ENCODE measurements at places on chromosomes 11 and 22. TPM values are rescaled to one million over a fixed set of nuclear protein-coding genes. Genes with fewer than 3 reads are reported as not detected.

PRODH gene
- 197 TPM for polyA plus RNA-seq

NCF4 gene
- 9.2 TPM for polyA plus RNA-seq

MYBPC3 gene
- polyA plus RNA-seq = 0.01 TPM

OR56A3 gene
- polyA plus RNA-seq = not detected

FAM180B gene
- 0.19 TPM for polyA plus RNA-seq

MRGPRX2 gene
- not detected for polyA plus RNA-seq

FGF3 gene
- not detected for polyA plus RNA-seq

BARX2 gene
- 3.5 TPM for polyA plus RNA-seq

UBE4A gene
- polyA plus RNA-seq = 39.6 TPM

DNA sequence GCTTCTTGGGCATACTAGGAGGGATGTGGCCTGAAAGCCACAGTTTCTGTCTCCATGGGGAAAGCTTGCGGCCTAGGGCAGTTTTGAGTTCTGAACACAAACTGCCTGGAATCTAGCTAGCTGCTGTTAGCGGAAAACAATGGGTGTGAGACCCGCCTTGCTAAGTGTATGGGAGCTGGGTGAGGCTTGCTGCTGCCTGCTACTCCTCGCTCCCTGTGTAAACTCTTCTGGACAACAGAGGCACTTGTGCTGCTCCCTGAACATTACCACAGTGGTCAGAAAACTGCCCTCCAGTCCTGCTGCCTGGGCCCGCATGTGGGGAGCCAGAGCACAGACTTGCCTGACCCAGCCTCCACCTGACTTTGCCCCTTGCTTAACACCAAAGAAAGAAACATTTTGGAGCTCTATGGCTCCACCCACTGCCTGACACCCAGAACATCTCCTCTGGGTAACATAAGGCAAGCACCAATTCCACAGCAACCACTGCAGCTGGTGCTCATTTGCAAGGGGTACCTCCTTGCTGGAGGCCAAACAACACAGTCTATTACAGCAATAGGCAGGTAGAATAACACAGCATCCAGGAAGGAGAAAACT lies 766.3 kb upstream of the RAG2 start:
- H3K27me3 ChIP-seq = no peaks in the 10 kb centered on the region
- H3K36me3 ChIP-seq = no peaks in the 10 kb centered on the region
- H3K4me1 ChIP-seq = no peaks in the 10 kb centered on the region
- no peak overlapping the region for H3K4me3 ChIP-seq

- H3K4me1 ChIP-seq = no peaks in the 10 kb centered on the region
- no peaks in the 10 kb centered on the region for H3K36me3 ChIP-seq
- H3K27me3 ChIP-seq = no peaks in the 10 kb centered on the region
Observed at GRCh38 chr11:132718711-132719671, 813.3 kb downstream of the OPCML start.

DNA sequence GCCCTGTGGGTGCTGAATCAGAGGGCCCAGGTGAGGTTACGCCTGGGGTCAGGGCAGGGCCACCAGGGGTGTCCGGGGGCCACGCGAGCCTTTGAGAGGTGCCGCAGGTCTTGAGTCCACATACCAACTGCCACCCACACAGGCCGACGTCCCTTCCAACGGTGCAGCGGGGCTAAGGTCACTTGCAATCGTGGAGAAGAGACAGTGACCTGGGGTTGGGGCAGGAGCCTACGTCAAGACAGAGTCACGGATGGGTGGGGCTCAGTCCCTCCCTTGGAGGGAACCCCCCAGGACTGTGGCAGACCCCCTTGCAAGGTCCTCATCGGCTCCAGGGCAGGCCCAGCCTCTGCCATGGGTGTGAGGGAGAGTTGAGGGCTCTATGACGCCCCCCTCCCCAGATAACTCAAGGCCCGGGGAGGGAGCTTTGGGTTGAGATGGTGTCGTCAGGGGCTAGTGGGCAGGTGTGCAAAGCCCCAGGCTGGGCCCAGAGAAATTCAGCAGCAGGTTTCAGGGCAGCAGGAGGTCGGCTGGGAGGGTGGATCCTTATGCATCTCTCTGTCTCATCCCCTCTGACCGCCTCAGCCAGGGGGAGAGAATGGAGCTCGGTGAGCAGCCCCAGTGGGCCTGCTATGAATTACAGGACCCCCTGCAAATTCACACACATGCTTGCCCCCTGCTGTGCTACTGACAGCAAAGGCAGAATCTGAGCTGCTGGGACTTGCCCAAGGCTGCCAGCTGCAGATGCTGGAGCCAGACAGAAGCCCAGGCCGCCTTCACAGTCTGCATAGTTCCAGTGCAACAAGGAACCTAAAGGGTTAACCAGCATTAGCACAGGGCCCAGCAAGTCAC lies 60.0 kb downstream of the MYEOV start:
- no peak overlapping the region for H3K4me3 ChIP-seq
- no peaks in the 10 kb centered on the region for H3K36me3 ChIP-seq
- no peak for DNase-seq
- no peaks in the 10 kb centered on the region for H3K4me1 ChIP-seq

GRCh38 chr11:31417357-31417756 lies 47.7 kb downstream of the DNAJC24 start:
- H3K36me3 ChIP-seq = no peaks in the 10 kb centered on the region
- H3K4me3 ChIP-seq = no peak overlapping the region
- no peak for DNase-seq
- H3K27ac ChIP-seq = no peak overlapping the region
- no peaks in the 10 kb centered on the region for H3K4me1 ChIP-seq

- no peak overlapping the region for H3K4me3 ChIP-seq
- DNase-seq = no peak
- H3K27me3 ChIP-seq = no peaks in the 10 kb centered on the region
- H3K27ac ChIP-seq = no peak overlapping the region
- H3K4me1 ChIP-seq = no peaks in the 10 kb centered on the region
Observed at GRCh38 chr22:24409707-24410106, 17.7 kb upstream of the ADORA2A start.

- DNase-seq = no peak
- H3K4me3 ChIP-seq = no peak overlapping the region
- no peaks in the 10 kb centered on the region for H3K4me1 ChIP-seq
- H3K36me3 ChIP-seq = no peaks in the 10 kb centered on the region
- peaks cover 26% of the 10 kb centered on the region for H3K27me3 ChIP-seq
Observed at GRCh38 chr11:31874631-31875191, 63.6 kb upstream of the PAX6 start.

DNA sequence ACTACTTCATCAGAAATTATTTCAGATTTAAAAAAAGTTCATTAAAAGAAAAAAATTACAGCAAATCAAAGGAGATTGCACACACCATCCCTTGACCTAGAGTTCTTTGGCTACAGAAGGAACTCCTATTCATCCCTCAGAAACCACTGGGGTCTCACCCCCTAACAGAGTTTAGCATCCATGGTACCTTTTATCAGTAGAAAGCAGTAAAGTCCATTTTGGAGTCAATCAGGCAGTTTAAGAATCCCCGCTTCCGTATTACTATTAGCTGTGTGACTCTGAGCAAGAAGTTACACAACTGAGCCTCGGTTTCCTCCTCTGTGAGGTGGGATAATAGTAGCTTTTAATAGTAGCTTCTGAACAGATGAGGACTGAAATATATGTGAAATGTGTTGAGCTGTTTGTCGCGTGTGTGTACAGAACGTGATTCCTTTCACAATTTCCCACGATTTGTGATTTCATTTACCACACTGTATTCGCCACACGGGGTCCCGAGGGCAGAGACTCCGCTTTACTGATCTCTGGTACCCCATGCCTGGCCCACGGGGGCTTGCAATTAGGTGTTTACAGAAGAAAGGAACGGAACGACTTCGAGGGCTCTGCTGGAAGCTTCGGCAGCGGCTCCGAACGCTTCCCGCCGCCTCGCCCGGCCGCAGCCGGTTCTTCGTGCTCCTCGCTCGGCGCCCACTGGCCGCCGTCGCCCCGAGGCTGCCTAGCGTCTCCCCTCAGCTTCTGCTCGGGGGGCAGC lies 72.5 kb upstream of the ZBED5 start:
- peaks cover 2% of the 10 kb centered on the region for H3K27me3 ChIP-seq
- H3K4me1 ChIP-seq = peaks cover 25% of the 10 kb centered on the region
- peak overlapping the region; percentile 96 for H3K27ac ChIP-seq
- H3K4me3 ChIP-seq = peak overlapping the region; percentile 63

- H3K36me3 ChIP-seq = peaks cover 5% of the 10 kb centered on the region
- H3K27me3 ChIP-seq = no peaks in the 10 kb centered on the region
- peak overlapping the region; percentile 99 for H3K27ac ChIP-seq
Observed at GRCh38 chr22:40855979-40856512, 393 bp downstream of the ST13 start.

DNA sequence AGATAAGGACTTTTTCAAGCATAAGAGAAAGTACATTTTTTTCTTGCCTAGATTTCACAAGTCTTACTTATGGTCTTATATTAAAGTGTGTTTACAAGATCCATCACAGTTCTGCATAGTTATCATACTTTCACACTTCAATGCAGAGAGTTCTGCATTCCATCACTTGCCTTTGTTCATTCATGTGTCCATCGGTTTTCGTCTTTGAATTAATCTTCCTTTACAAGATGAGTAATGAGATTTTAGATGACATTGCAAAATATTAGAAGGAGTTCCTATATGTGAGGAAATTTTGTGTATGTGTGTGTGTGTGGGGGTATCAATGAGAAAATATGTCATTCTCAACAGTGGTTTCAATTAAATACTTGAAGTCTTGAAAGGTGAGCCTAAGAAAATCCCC lies 98.1 kb upstream of the GUCY1A2 start:
- no peaks in the 10 kb centered on the region for H3K36me3 ChIP-seq
- H3K27ac ChIP-seq = no peak overlapping the region
- DNase-seq = no peak
- no peaks in the 10 kb centered on the region for H3K4me1 ChIP-seq
- no peaks in the 10 kb centered on the region for H3K27me3 ChIP-seq
- no peak overlapping the region for H3K4me3 ChIP-seq

DNA sequence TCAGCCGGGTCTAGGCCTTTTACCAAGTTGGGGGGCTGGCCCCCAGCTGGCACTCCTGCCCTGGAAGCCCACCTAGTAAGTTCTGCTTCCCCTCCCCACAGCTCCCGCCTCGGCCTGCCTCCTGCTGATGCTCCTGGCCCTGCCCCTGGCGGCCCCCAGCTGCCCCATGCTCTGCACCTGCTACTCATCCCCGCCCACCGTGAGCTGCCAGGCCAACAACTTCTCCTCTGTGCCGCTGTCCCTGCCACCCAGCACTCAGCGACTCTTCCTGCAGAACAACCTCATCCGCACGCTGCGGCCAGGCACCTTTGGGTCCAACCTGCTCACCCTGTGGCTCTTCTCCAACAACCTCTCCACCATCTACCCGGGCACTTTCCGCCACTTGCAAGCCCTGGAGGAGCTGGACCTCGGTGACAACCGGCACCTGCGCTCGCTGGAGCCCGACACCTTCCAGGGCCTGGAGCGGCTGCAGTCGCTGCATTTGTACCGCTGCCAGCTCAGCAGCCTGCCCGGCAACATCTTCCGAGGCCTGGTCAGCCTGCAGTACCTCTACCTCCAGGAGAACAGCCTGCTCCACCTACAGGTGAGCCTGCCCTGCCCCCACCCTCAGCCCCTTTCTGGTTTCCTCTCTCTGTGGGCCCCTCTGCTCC lies 7.3 kb downstream of the RTN4RL2 start:
- no peak overlapping the region for H3K4me3 ChIP-seq
- peaks cover 44% of the 10 kb centered on the region for H3K27me3 ChIP-seq
- DNase-seq = no peak
- H3K4me1 ChIP-seq = no peaks in the 10 kb centered on the region
- H3K27ac ChIP-seq = no peak overlapping the region

- no peaks in the 10 kb centered on the region for H3K36me3 ChIP-seq
- no peak for DNase-seq
Observed at GRCh38 chr11:66912361-66912760, 45.8 kb downstream of the PC start.

DNA sequence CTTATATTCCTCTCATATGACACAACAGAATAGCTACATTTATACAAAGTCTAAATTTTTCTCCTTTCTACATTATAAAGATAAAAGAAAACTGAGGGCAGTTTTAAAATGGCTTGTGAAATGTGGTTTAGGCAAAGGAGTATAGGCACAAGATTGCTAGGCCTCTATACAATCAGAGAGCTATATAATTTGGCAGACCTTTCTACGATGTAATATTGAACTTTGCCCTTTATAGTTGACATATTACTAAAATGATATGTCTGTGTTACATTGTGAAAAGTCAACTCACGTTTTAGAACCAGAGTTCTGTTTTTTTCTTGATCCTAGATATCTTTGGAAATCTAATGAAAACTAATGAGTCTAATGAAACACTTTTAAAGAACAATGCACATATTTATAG lies 430.2 kb downstream of the DLG2 start:
- no peaks in the 10 kb centered on the region for H3K27me3 ChIP-seq
- H3K36me3 ChIP-seq = no peaks in the 10 kb centered on the region
- DNase-seq = peak; percentile 29
- peaks cover 6% of the 10 kb centered on the region for H3K4me1 ChIP-seq
- peak overlapping the region; percentile 13 for H3K27ac ChIP-seq

DNA sequence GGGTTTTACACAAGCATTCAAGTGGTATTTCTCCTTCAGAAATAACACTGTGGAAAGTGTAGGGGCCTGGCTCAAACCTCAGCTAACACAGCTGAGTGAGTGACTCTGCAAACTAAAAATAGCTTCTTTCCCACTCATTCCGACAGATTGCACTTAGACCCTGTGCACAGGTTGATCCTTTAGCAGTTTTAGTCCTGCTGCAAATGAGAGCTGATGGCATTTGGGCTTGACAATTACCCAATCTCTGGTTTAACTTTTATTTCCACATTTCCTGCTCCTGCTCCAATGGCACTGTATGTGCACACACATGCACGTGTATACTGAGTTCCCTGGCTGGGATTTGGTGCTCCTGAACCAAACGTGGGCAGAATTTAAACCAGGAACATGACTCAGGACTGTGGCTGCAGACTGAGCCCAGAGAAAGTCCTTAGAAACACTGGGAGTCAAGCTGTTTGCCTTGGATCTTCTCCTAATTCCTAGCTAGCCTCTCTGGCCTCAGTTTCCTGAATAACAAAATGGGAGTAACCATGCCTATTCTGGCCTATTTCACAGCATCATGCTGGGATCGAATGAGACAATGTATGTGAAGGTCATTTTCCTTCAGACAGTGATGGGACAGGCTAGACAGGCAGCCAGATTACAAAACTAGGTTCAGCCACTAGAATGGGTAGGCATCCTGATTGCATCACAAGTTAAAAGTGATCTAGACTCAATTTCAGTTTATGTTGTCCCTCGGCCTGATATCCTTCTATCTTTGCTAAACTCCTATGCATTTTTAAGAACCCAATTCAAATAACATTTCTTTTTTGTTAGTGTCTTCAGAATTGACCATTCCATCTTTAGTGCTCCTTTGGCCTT lies 58.2 kb downstream of the SERGEF start:
- H3K27ac ChIP-seq = no peak overlapping the region
- H3K4me1 ChIP-seq = no peaks in the 10 kb centered on the region
- no peaks in the 10 kb centered on the region for H3K27me3 ChIP-seq
- no peak overlapping the region for H3K4me3 ChIP-seq
- H3K36me3 ChIP-seq = peaks cover 32% of the 10 kb centered on the region

GRCh38 chr11:118621071-118621783 lies 13.8 kb downstream of the PHLDB1 start:
- peak; percentile 76 for DNase-seq
- peaks cover 19% of the 10 kb centered on the region for H3K4me1 ChIP-seq
- no peaks in the 10 kb centered on the region for H3K27me3 ChIP-seq
- H3K4me3 ChIP-seq = peak overlapping the region; percentile 40
- peaks cover 9% of the 10 kb centered on the region for H3K36me3 ChIP-seq

GRCh38 chr11:126815111-126815510 lies 185.5 kb downstream of the KIRREL3 start:
- H3K4me3 ChIP-seq = no peak overlapping the region
- peaks cover 3% of the 10 kb centered on the region for H3K27me3 ChIP-seq
- DNase-seq = no peak
- no peaks in the 10 kb centered on the region for H3K36me3 ChIP-seq
- no peaks in the 10 kb centered on the region for H3K4me1 ChIP-seq

GRCh38 chr11:113818426-113818825 lies 38.8 kb downstream of the CLDN25 start:
- no peaks in the 10 kb centered on the region for H3K27me3 ChIP-seq
- peak; percentile 22 for DNase-seq
- H3K4me3 ChIP-seq = no peak overlapping the region
- no peak overlapping the region for H3K27ac ChIP-seq
